Nucleus accumbens (tissue), 56 donors: ENCODE measurements at places on chromosomes 3 and 15.

DNA sequence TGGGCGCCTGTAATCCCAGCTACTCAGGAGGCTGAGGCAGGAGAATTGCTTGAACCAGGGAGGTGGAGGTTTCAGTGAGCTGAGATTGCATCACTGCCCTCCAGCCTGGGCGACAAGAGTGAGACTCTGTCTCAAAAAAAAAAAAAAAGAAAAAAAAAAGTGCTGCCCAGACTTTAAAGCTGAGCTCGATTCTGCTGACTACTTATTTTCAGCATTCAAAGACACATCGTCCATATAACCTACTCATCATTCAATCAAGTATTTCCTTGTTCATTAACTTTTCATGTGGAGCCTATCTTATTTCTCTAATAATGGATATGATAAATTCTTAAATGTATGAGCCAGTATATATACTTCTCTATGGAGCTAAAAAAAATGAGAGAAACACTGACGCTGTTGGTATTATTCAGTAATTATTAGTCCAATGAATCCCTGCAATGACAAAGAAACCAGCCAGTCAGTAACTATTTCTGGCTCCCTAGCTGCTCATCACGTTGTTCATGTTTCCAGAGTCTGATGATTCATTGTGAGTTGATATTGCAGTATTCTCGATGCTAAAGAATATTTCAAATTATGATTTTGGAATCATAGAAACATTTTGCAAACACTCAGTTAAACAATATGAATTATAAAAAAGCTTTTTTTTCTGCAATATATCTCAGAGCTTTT, 111.9 kb downstream of the RAP2B start:
- no peak for DNase-seq

DNA sequence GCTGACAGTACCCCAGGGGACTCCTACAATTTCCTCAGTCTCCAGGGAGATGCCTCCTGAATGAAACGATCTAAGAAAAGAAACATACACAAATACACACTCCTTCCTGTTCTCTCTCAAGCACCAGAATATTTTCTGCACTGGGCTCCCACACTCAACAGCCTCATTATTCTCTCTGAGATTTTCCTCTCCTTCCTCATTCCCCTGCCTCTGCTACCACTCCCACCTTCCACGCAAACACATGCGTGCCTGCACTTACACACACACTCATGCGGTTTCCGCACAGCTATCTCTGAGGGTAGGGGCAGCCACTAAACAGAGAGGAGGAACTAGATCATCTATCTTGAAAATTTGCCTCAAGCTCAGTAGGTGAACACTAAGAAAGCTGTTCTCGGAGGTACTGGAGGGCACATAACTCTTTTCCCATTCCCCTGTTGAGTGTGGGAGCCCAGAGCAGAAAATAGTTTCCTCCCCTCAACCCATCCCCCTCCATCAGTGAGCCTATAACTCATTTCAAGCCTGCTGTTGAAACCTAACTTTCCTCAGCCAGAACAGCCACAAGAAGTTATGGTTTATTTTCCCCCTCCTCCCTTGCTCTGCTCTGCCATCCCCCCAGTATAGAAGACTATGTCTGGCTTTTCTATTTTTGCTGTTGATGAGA, 30.5 kb upstream of the TIPARP start:
- DNase-seq, result no peak

- DNase-seq, result no peak
Observed at GRCh38 chr15:81010086-81010485, 9.4 kb downstream of the TLNRD1 start.

DNA sequence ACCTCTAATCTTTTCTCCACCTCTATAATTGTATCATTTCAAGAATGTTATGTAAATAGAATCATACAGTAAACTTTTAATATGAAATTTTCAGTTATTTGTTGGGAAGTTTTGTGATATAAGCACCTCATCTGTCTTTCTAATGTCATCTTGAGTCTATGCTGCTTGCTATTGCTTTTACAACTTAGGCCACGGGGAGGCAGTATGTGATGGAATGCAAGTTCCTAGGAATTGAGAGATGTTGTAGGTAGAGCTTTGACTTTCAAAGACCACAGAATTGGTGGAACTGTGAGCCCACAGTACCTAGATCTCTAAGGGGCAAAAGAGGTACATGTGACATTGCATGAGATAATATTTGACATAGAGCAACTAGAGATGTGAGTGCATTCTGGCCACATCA, 328.3 kb downstream of the MFSD1 start:
- DNase-seq, result no peak

DNA sequence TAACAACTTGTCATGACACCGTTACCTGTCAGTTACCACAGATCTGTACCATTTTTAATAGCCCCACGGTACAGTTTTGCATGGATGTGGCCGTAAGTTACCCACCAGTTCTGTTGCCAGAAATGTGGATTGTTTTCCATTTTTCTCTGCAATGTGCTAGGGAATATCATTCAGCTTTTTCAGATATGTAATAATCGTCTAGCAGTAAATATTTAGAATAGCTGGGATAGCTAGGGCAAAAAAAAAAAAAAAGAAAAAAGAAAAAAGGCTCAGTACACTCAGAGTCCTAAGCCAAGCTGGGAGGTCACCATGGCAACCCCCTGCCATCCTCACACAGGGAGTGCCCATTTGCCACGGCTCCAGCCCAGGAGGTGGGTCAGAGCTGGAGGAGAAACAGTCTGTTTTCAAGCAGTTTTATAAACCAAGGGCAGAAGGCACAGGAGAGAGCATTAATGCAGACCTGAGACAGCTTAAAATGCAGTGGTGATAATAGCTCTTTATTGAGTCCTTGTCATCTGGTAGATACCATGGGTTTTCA, 25.2 kb downstream of the PAQR5 start:
- DNase-seq, result no peak

GRCh38 chr3:122572940-122573412, 4.5 kb upstream of the PARP15 start:
- no peak for DNase-seq

- DNase-seq, result no peak
Observed at GRCh38 chr3:101850246-101851051, 1.1 kb downstream of the NFKBIZ start.

GRCh38 chr3:190261740-190262139, 60.5 kb downstream of the CLDN1 start:
- no peak for DNase-seq

- DNase-seq, result no peak
Observed at GRCh38 chr3:149596134-149596770, 61.6 kb downstream of the WWTR1 start.

GRCh38 chr15:65730549-65731172, 61.4 kb downstream of the DENND4A start:
- no peak for DNase-seq

- DNase-seq, result no peak
Observed at GRCh38 chr15:58951388-58952007, 18.0 kb upstream of the SLTM start.

- DNase-seq, result no peak
Observed at GRCh38 chr15:100245855-100246254, 95.9 kb downstream of the ADAMTS17 start.

- DNase-seq, result no peak
Observed at GRCh38 chr3:15403965-15404364, 23.4 kb downstream of the METTL6 start.

DNA sequence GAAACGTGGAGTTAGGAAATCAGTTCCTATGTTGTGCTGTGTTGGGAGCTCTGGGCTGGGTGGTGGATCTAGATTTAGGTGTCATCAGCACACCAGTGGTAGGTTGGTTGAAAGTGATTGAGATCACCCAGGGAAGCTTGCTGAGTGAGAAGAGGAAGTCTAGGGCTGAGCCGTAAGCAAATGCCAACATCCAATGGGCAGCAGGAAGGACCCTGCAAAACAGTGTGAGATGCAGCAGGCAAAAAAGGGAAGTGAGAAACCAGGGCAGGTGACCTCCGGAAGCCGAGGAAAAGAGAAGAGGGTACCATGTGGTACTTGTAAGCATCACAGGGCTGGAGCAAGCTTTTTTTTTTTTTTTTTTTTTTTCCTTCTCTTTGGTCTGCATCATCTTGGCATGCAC, 15.9 kb upstream of the COPG1 start:
- DNase-seq, result peak; percentile 12

DNA sequence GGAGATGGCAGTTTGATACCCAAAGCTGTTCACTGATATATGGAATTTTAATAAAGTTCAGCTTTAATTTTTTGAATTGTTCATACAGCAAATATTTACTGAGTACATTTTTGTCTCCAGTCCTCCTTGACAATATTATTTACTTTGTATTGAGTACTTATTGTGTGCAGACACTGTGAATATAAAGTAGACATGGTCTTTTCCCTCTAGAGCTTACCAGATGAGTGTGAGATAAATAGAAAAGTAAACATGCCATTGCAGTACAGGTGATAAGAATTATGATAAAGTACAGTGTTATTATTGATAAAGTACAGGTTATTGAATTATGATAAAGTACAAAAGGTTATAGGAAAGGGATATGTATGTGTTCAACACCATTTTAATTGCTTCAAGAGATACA, 2.1 kb downstream of the UBA5 start:
- no peak for DNase-seq

DNA sequence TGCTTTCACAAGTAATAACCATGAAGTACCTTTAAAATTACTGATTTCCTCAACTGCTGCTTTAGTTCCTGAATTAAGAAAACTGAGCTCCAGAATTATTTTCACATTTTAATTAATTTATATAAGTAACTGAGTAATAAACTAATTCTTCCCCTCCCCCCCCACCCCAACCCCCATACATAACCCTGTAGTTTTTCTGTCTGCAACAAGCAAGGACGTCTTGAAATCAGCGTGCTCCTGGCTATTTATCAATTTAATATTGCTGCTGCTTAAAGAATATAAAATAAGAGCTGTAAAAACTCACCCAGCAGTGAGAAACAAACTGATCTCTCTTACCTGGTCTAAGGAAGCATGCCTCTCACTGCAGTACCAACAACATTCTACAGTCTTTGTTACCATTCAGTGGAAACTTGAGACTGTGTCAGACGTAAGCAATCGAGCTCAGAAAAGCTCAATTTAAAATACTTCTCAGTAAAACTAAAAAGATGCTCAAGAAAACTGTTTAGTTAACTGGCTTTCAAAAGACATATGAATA, 121.0 kb downstream of the TFDP2 start:
- DNase-seq, result no peak

DNA sequence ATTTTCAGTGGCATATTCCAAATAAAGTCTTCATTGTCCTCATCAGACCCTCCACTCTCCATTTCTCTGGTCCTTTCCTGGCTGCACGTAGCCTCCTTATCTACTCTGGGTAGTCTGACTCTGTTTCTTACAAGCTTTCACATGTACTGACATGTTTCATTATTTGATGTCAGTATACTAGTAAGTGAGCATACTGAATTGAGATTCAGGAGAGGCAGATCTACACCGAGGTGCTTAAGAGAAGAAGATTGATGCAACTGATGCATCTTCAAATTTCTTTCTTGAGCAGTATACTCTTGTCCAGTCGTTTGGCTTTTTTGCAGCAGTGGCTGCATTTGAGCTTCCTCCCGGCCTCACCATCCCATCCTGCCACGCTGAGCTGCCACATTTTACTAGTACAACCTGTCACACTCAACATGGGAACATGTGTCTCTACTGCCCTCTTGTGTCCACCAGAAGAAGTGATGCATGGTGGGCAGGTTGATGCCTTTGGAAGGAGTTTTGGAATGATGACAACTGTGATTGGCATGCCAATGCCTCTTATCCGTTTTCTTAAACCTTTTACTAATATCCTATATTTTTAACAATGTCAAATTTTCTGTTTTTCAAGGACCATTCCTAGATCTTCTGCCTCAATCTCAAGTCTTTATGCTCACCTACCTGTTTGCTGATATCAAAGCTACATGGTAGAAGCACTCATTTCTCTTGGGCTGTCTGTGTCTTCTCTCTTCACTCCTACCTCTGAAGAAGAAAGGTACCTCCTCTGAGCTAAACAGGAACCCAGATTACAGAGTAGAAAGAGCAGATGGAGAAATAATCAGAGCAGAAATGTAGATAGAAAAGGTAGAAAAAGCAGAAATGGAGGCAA, 38.7 kb downstream of the GUCA1C start:
- peak; percentile 9 for DNase-seq

GRCh38 chr15:33104212-33104611, 90.3 kb downstream of the FMN1 start:
- no peak for DNase-seq

GRCh38 chr3:131688370-131688769, 185.6 kb upstream of the MRPL3 start:
- no peak for DNase-seq

GRCh38 chr3:10008588-10009344, 17.5 kb upstream of the FANCD2 start:
- peak; percentile 62 for DNase-seq

DNA sequence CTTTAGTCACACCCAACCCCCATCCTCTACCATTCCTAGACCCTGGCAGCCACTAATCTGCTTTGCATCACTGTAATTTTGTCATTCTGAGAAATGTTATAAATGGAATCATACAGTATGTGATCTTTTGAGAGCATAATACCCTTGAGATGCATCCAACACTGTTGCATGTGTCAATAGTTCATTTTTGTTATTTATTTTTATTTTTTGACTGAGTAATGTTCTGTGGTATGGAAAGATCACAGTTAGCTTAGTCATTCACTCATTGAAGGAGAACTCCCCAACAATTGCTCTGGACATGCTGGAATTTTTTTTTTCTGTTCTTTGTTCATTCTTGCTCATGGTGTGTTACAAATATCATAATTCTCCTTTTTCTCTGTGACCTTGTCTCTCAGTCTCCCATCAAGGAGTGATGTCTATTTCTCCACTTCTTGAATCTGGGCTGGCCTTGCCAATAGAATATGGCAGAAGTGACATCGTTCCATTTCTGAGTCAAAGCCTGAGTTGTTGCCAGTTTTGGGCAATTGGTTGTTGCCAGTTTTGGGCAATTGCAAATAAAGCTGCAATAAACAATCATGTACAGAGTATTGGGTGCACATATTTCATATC, 6.8 kb upstream of the ADPGK start:
- no peak for DNase-seq

- no peak for DNase-seq
Observed at GRCh38 chr15:32781781-32782180, 64.0 kb downstream of the GREM1 start.

- no peak for DNase-seq
Observed at GRCh38 chr15:56736308-56736707, 3.0 kb upstream of the ZNF280D start.

DNA sequence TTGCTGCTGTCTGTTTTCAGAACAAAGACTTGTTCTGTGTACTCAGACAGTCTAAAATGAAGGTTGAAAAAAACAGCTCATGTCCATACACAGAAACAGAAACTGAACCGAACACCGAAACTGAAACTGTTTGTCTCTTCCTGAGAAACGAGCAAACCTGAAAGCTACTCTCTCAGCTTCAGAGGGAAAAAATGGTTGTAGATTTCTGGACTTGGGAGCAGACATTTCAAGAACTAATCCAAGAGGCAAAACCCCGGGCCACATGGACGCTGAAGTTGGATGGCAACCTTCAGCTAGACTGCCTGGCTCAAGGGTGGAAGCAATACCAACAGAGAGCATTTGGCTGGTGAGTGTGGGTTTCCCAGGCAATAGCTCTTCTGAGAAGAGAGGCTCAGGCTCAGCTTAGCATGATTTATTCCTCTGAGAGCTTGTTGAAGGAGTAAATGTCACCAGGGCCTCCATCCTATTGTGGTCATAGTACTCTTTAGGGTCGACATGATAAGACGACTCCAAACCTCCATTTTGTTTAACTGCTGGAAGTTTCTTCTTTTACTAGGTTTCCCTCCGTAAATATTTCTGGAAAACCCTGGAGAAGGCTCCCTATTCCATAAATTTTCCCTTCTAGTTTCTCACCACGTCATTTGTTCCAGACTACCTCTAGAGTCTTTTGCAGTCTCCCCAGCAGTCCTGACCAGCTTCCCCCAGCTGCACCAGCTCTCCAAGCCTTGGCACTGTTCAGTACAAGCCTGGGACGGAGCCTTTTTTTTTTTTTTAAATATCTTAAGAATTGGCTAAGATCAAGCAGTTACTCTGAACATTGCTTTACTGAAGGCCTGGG, at the start of gene RTP4:
TSS of gene RTP4 (plus strand) at position 135 of the 838 bp plus-strand sequence. CDS start at position 192, 57 bp downstream.
- DNase-seq, result no peak
